Stimulated activated CD8-positive, alpha-beta memory T cell treated with anti-CD3 and anti-CD28 coated beads, Interleukin-4, amount 100 ng/mL, for 4 hours (primary cell): ENCODE measurements at places on chromosomes 13 and 19.

DNA sequence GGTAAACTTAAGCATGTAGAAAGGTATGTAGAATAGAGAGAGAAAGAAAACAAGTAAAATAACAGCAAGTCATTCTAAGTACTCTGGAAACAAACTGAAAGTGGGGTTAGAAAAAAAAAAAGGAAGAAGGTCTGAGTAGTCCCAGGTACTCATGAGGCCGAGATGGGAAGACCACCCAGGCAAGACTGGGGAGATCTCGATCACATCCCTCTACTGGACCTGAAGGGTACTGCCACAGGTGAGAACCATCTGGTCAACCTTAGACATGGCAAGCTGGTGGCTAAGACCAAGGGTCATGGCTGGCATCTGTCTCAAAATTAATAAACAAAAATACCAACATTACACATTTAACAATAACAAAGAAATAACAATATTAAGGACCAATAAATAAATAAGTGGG, 36.3 kb upstream of the ZNF724 start:
- no peak for DNase-seq

GRCh38 chr13:82934000-82934399, 948.3 kb downstream of the SLITRK1 start:
- DNase-seq: no peak

DNA sequence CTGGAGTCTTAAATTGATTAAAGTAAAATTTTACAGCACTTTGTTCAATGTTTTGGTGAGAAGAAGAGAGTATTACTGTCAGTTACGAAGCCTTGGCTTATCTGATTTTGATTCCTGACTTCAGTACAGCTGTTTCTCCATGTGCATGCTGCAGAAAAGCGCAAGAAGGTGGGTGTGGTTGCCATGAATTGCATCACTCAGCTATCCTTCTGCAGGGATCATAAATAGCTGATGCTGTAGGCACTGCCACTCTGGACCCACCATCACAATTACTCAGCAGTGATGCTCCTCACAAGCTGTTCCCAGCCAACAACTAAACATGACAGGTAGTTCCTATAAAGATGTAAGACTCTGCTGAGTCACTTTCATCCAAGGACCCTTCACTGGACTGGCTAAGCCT, 321.2 kb downstream of the IRS2 start:
- no peak for DNase-seq

DNA sequence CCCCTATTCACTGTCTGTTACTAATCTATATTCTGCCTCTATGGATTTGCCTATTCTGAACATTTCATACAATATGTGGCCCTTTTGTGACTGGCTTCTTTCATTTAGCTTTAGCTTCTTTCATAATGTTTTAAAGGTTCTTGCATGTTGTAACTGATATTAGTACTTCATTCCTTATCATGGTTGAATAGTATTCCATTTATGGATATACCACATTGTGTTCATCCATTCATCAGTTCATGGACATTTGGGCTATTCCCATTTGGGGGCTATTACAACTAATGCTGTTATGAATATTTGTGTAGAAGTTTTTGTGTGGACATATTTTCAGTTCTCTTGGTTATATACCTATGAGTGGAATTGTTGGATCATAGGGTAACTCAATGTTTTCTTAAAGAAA, 44.4 kb upstream of the TDRD3 start:
- DNase-seq: no peak

- peak; percentile 61 for DNase-seq
These were observed 14.0 kb upstream of the GJA3 start for GRCh38 chr13:20174656-20175405.

- no peak for DNase-seq
These were observed 241.3 kb downstream of the DACH1 start for GRCh38 chr13:71625694-71626093.

DNA sequence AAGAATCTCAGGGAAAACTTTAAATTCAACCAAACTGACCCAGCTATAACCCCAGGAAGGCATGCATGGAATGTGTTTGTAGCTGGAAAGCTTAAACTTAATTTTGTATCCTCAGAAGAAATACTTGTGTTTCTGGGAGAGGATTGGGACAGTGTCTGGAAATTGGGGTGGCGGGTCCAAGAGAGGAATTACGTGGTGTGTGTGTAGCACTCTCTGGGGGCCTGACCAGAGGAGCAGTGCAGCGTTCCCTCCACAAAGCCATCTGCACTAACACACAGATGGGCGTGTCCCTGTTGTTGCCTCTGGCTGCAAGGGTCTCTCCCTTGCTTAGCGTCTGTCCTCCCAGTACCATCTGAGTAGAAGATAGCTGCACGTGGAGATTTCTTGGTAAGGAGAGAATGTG, 6.4 kb downstream of the GARRE1 start:
- no peak for DNase-seq

GRCh38 chr13:77502104-77502720, 33.3 kb upstream of the SCEL start:
- DNase-seq: no peak

DNA sequence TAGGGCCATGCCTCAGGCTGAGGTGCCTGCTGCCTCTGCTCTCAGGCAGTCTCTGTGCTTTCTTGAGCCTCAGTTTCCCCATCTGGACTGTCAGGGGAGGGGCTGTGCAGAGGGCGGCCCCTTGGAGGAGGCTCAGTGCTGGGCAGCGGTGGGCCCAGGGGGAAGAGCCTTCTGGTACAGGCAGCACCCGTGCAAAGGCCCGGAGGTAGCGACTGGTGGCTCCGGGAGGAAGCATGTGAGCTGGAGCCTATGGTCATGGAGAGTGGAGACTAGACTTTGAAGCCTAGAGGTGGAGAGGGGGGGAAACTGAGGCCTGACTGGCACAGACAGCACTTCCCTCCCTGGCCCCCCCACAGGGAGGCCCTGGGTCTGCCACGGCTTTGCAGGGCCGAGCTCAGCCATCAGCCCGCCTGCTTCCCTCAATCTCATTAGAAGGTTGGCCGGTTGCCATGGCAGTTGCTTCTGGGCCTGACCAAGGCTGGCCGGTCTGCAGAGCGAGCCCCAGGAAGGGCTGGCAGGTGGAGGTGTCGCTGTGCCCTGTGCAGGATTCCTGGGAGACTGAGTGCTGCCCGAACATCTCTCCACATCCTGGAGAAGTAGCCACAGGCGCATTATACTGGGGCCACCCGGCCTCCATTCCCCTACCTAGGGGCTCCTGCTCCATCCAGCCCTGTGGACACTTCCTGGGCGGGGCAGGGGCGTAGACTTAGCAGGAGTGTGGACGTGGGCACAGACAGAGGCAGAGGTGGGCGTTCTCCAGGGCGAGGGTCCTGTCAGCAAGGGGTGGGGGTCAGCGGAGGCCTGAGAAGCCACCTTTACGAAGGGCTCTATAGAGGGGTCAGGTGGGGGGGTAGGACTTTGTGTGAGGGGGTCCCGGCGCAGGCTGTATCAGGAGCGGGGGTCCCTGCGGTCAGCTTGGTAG, 53.2 kb downstream of the CRTC1 start:
- no peak for DNase-seq

GRCh38 chr13:21481359-21481758, 22.3 kb upstream of the ZDHHC20 start:
- no peak for DNase-seq

DNA sequence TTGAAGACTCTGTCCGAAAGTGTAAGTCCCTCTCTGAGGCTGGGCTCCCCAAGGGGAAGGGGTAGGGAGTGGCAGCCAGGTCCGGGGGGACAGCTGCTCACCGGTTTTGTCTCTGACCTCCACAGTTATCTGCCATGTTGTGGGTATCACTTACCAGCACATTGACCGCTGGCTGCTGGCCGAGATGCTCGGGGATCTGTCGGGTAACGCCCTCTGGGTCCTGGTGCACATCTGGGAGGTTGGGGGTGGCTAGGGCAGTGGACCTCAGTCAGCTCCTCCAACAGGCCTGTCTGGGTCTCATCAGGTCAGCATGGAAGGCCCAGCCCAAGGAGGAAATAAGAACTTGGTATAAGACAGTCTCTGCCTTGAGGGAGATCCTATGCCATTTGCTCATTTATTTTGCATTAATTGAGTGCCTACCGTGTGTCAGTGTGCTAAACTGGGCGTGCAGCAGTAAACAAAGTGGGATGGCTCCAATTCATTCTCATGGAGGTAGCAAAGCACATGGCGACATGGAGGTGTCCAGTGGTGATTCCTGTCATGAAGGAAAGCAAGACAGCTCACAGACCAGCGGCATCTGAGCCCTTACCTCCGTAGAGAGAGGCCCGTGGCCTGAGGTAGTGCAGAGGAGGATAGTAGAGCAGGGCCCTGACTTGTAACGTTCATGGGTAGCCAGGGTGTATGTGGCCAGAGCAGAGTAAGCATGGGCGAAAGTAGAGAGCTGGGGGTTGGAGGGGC, 13.7 kb downstream of the EIF3K start:
- DNase-seq: no peak

DNA sequence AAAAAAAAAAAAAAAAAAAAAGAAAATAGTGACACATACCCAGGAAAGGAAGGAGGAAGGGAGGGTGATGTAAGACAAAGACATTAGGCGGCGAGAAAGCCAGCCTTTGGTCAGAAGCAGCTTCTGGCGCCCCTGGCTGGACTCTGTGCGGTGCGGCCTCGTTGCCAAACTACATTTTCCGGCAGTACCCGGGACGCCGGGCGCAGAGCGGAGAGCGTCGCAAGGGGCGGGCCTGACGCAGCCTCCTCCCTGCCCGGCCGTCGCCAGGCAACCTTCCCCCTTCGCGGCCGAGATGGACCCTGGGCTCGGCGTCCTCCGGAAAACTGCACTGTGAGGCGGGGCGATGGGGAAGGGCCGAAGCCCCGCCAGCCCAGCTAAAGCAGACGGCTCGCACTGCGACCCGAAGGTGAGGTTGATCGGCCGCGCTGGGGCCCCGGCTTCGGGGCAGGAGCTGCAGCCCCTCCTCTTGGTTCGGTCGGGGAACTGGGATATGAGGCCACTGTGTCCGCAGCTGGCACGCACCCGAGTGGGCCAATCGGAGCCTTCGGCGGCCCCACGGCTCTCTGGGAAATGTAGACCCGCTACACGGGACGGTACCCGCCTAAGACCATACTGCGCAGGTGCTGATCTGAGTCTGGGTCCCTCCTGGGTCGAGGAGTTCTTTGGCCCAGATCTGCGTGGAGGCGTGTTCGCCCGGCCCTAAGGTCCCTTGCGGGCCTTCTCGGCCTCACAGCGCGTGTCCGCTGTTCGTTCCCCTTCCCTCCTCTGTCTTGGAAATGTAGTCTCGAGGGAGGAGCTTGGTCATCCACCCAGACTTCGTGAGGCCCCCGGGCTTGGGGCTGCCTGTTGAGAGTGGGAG, 2.3 kb upstream of the MZF1 start:
- no peak for DNase-seq

GRCh38 chr13:21218351-21219035, 42.0 kb downstream of the MRPL57 start:
- no peak for DNase-seq

DNA sequence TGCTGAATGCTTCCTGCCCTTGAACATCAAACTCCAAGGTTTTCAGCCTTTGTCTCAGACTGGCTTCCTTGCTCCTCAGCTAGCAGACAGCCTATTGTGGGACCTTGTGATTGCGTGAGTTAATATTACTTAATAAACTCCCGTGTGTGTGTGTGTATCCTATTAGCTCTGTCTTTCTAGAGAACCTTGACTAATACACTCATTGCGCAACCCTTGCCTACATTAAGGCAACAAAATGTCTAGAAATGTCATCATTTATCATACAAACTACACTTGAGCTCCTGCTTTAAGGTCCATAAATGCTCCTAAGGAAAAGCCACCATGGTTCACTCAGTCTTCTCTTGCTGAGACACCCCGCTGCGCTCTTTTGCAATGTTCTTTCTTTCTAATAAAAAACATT, 2861.0 kb downstream of the PCDH9 start:
- no peak for DNase-seq

DNA sequence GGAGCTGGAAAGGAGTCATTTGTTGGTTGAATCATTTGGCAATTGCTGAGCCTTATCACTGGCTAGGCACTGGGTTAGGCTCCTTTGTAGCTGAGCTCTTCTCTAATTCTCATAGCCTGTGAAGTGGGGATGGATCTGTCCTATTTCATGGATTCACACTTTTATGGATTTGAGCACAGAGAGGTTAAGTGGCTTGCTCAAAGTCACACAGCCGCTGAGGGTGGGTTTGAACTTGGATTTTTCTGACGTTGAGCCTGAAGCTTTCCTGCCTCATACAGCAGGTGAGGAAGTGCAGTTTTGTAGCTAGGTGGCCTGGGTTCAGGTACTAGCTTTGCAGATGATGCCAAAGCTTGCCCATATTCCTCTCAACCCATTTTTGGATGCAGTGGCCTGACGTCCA, 19.4 kb downstream of the CYP4F22 start:
- DNase-seq: no peak

GRCh38 chr19:52695996-52696395, 38.8 kb downstream of the ZNF611 start:
- DNase-seq: no peak

- no peak for DNase-seq
These were observed 383.4 kb downstream of the ZNF536 start for GRCh38 chr19:30755581-30755980.

- DNase-seq: no peak
These were observed 406.5 kb downstream of the FOXO1 start for GRCh38 chr13:40259899-40260298.

- no peak for DNase-seq
These were observed 61.7 kb downstream of the SPRYD7 start for GRCh38 chr13:49874430-49874829.

DNA sequence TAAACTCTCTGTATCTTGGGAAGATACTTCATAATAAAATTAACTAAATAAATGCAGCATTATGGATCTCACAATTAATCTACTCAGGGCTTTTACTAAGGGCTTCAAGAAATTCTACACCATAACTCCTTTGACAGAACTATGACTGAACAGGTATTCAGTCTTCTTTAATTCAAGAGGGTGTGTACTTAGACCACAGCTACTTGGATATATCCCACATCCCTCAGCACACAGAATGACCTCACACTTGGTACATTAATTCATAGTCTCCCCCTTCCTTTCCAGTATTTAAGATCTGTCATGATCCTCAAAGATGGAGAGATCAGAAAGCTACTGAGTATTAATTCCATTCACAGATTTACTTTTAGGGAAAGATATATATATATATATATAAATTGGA, 11.6 kb downstream of the DIAPH3 start:
- no peak for DNase-seq

- DNase-seq: no peak
These were observed 336.0 kb downstream of the ATP8A2 start for GRCh38 chr13:25707726-25708125.

- DNase-seq: no peak
These were observed 591 bp downstream of the DEDD2 start for GRCh38 chr19:42216653-42217519.

- no peak for DNase-seq
These were observed 208.5 kb upstream of the ZNF536 start for GRCh38 chr19:30163663-30164062.

DNA sequence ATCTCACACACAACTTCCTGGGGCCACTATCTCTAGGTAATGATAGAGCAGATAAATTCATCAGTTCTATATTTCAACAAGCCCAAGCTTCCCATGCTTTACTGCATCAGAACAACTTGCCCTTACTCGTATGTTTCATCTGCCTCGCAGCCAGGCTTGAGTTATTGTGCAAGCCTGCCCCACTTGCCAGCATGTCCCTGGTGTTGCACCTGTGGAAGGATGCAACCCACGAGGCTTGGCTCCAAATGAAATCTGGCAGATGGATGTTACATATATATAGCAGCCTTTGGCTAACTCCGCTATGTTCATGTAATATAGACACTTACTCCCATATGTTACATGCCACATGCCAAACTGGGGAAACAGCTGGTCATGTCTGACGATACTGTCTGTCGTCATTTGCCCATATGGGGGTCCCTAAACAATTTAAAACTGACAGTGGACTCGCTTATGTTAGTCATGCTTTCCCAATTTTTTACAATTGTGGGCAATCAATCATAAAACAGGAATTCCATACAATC, 6.2 kb downstream of the ERVK3-1 start:
- DNase-seq: no peak

GRCh38 chr19:18119013-18119716, 21.6 kb downstream of the MAST3 start:
- DNase-seq: no peak
